ENCODE measurements at places on chromosomes 12 and 14. TPM values are rescaled to one million over a fixed set of nuclear protein-coding genes. Genes with fewer than 3 reads are reported as not detected.

Gene OLR1
- 0.24 TPM for total RNA-seq

Gene AQP5
- total RNA-seq, result 1.3 TPM

DNA sequence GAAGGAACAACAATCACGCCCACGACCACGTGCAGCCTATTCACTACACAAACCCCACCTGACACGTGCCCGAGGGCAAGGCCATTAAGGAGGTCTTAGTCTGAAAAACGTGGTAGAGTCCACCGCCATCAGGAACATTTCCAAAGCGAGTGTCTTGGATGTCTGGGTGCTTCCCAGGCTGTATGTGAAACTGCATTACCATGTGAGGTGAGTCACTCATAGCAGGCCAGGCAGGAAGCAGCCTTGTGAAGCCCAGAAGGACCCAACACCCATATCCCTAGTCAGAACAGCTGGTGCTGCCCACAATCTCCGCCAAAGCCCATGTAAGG is 3.3 kb upstream of the KRT79 start:
- peak; percentile 70 for ATAC-seq

- ATAC-seq, result peak; percentile 48
Observed at GRCh38 chr12:111313833-111314259, 55.0 kb downstream of the PHETA1 start.

- peak; percentile 6 for ATAC-seq
Observed at GRCh38 chr12:47942614-47943225, 20.7 kb upstream of the TMEM106C start.

Gene C12orf56
- 3.3 TPM for total RNA-seq

Gene KRT77
- not detected for total RNA-seq

- ATAC-seq, result no peak
Observed at GRCh38 chr12:116012757-116013156, 264.7 kb downstream of the MED13L start.

Gene TBX5
- 0.48 TPM for total RNA-seq

GRCh38 chr12:105975351-105975750 is 163.4 kb downstream of the NUAK1 start:
- ATAC-seq, result no peak

GRCh38 chr12:69284131-69284530 is 44.8 kb downstream of the CPSF6 start:
- peak; percentile 20 for ATAC-seq

GRCh38 chr12:124750149-124750656 is 113.5 kb downstream of the SCARB1 start:
- ATAC-seq, result no peak
